ENCODE measurements at places on chromosomes 3 and 15. TPM values are rescaled to one million over a fixed set of nuclear protein-coding genes. Genes with fewer than 3 reads are reported as not detected.

DNA sequence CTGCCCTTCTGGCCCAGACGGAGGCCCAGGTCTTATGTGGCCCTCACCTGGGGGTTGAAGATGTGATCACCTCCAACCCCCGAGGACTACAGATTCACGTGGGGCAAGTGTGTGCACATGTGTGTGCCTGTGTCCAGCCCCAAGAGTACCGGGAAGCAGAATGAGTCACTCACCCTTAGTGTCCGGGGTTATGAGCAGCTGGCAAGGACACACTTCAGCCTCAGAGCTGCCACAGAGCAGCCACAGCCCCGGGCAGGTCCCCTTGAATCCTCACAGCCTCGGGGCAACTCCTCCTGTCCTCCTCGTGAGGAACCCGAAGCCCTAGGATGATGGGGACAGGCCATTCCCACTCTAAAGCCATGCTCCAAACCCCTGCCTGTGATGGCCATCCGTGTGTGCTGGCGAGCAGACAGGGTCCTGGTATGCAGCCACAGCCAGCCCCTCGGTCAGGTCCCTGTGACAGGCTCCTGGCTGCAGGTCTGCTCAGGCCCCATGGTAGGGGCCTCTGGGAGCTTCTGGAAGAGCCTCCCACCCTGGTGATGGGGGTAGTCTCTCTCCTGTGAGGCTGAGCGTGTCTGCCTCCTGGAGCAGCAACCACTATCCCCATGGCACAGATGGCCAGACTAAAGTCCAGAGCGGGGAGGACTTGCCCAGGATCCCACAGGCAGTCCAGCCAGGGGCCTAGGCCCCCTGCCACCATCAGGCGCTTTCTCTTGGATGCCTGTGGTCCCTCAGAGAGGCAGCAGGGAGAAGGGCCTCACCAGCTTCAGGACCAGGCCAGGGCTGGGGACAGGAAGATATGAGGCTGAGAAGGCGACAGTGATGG lies 852 bp downstream of the STAB1 start:
- no peak for DNase-seq

- no peak for DNase-seq
Observed at GRCh38 chr15:51846463-51847230, 17.2 kb downstream of the TMOD3 start.

KBTBD8 gene
- 6.7 TPM for total RNA-seq

KBTBD12 gene
- total RNA-seq = not detected

DNA sequence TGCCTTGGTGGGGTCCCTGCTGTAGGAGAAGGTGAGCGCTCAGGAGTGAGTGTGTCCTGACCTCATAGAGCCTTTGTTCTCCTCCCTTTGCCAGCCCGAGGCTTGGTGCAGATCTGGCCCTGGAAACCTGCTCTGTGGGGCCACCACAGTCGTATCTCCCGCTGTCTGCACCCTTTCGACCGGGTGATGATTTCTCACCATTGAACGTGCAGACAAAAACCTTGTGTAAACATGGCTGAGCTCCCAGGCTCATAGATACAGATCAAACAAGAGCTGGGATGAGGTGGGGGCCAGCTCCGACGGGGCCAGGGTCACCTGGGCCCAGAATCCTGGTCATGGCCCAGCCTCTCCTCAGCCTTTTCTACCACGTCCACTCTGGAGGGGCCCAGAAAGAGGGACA lies 34.6 kb upstream of the ESYT3 start:
- peak; percentile 16 for DNase-seq

GRCh38 chr15:70447928-70448698 lies 315.2 kb downstream of the UACA start:
- DNase-seq = peak; percentile 64

RAMAC gene
- 33.9 TPM for total RNA-seq

DNA sequence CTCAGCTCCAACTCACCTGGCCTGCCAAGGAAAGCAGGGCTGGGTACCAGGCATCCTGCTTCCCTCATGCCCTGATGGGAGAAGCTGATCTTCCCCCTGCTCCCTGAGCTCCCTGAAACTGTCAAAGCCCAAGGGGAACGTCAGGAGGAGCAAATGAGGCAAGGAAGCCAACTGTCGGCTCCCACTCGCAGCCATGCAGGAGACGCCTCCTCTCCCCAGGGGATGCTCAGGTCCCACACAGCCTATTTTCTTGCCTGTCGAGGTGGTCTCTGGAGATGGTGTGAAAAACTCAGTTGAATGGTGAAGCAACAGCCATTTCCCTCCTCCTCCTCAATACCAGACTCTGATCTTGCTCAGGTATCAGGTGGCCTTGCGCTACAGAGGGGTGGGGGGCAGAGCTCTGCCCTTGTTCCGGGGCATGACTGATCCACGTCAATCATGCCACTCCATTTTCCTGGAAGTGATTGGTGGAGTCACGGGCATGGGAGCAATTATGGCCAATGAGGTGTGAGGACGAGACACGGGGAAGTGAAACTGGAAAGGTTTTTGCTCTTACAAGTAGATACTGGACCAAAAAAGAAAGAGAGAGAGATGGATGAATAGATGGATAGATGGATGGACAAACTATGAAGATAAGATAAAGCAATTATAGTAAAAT lies 58.2 kb downstream of the SLC6A1 start:
- DNase-seq = no peak

- peak; percentile 18 for DNase-seq
Observed at GRCh38 chr3:125651244-125651643, 55.9 kb upstream of the OSBPL11 start.

DNA sequence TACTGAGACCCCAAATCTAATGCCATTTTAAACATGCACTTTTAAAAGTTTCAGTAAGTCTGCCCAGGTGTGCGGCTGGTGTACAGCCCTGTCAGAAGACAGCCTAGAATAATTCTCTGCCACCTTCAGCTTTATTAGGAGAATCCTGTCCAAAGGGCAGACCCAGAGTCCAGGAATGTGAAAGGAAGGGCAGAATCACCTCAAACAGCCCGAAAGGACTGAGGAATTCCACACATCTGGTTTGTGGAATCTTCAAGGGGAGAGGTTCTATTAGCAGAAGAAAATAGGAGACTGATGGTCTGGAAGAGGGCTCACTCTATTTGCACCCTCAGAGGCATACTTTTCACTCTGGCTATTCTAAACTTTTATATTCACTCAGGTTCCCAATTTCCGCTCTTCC lies 46.6 kb downstream of the TYRO3 start:
- DNase-seq = no peak

GRCh38 chr15:94584833-94585244 lies 353.5 kb downstream of the MCTP2 start:
- DNase-seq = no peak

GRCh38 chr3:194031867-194032635 lies 103.9 kb upstream of the HES1 start:
- DNase-seq = no peak

- DNase-seq = no peak
Observed at GRCh38 chr3:78035131-78035641, 995.3 kb downstream of the ROBO2 start.

ZBBX gene
- 0.90 TPM for total RNA-seq

GOLGA6L4 gene
- 0.10 TPM for total RNA-seq

DNA sequence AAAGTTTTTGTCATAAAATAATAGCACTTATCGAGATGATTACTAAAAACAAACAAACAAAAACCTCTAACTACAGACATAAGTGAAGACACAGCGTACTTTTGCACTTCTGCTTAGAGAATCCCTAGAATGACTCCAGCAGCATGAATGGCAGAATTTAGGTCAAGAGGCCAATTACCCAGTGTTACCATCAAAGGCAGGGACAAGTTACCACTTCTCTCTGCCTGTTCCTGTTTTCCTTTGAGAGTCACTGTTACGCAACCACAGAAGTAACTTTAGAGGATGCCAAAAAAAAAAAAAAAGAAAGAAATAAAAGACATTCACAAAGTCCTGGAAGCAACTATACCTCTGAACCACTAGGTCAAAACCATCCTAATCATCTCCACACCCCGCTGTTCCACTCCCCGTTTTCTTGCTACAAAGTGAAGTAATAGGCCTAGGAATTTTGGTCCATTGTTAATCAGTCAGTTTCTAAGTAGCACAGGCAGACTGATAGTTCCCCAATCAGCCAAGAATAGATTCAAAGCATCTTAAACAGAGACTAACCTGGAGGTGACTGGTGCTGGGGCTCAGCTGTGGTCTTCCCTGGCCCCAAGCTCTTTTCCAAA lies 41.9 kb downstream of the FMN1 start:
- DNase-seq = no peak

DNA sequence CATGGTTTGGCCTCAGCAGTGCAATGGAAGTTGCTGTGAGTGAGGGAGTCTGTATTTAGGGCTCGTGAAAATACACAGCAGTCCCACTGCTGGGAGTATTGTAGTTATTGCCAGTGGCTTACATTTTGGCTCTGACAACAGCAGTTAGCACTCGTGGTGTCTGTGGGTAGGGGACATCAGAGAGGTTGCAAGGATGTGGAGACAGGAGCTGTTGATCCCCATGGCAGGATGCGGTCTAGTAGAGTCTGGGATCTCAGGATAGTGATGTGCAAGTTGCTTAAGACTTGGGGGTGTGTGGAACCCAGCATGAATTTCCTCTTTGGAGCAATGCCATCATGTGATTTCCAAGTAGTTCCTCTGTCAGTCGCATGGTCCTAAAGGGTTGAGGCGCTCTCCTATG lies 59.9 kb downstream of the GALK2 start:
- no peak for DNase-seq

- no peak for DNase-seq
Observed at GRCh38 chr3:170642882-170643601, 57.2 kb upstream of the SLC7A14 start.

- DNase-seq = no peak
Observed at GRCh38 chr15:58552505-58553364, 120.9 kb downstream of the LIPC start.

- no peak for DNase-seq
Observed at GRCh38 chr3:133490468-133491351, 82.8 kb upstream of the CDV3 start.

- DNase-seq = no peak
Observed at GRCh38 chr3:5191555-5192304, 4.2 kb downstream of the EDEM1 start.

GRCh38 chr3:60131618-60132017 lies 1081.8 kb upstream of the CFAP20DC start:
- no peak for DNase-seq

DNA sequence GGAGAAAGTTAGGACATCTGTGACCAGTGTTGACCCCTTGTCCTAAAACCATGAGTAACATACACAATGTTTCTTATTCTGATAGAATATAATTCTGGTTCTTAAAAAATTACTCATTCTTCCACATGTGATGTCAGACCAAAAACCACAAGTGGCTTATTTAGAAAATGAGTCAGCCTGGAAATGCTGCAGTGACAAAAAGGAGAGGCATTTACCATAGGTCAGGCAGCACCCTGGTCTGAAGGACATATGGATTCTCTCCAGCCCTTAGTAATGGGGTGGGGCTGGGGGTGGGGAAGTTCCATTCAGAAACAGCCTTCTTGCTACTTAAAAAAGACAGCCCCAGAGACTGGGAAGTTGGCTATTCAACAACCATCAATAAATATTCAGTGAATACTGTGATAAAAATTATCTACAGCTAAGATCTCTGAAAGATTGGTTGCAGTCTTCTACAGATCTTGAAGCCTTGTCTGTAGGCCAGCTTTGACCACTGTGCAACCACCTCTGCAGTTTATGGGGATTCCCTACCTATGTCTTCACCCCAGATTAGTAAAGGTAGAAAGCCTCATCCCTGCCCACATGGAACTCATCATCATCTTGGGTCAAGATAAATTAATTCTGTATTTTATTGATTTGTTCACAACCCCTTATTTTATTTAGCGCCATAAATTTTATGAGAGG lies 34.9 kb upstream of the TIMP4 start:
- DNase-seq = no peak

LRRIQ4 gene
- total RNA-seq = 0.15 TPM

PTPN9 gene
- total RNA-seq = 44.8 TPM

DNA sequence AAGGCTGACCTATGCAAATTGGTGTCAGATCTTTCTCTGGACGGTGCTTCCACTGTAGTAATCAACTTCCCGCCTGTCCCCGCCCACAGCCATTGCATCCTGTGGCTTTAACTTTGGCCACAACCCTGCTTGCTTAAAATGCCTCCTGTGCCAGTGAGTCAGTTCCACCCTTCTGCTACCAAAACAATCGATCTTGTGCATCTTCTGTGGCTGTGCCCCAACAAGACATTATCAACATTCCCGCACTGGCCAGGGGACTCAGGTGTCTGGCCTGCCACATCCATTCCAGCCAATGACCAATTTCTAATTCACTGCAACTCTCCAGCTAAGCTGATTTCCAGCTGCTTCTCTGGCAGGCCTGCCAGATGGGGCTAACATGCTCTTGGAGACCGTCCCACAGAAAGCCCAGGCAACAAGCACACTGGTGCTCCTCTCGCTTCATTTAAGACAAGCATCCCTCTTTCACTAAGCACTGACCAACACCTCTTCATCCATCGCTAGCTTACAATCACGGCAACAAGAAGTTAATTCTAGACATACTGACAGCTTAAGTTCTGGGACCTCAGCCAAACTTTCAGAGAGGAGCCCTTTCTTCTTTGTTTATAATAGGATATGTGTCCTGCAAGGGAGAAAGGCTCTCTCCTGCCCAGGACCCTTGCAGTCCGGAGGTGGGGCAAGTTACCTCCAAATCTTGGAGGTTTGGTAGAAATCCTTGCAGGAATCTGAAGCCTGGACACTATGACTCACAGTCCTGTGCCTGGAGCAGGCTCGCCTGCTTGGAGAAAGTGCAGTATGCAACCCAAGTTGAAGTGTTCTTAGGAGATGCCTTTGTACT lies 6.7 kb downstream of the CA12 start:
- DNase-seq = peak; percentile 6

DNA sequence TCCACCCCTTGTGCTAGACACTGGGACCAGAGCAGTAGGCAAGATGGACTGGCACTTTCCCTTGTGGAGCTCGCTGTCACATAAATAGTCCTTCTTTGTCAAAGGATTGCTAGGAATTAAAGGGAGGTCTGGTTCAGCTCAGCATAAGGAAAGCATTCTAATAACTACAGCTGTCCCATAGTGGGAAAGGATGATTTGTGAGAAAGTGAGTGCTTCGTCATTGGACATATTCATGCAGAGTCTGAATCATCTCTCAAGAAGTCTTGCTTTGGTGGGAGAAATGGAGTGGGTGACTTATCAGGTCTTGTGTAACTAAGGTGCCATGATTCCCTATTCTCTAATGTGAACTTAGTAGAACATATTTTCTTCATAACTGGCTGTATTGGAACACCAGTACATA lies 14.7 kb downstream of the PPARG start:
- DNase-seq = no peak

DNA sequence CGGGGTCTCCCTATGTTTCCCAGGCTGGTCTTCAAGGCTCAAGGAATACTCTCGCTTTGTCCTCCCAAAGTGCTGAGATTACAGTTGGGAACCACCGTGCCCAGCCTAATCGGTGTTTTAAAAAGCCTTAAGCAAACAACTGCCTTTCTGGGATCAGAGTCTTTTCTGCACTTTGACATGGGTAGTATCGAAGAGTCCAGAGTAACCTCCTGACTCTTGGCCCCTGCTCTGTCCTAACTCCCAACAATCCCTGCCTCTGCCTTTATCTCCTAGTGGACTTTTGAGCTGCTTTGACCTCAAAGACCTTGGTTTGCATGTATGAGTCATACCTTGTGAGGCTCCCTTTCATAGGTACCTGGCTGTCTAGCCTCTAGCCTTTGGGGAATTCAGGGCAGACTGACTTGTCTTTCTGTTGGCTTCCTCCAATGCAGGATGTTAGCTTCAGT lies 21.0 kb upstream of the HACD2 start:
- DNase-seq = no peak

GRCh38 chr3:51928438-51928837 lies 13.3 kb downstream of the RRP9 start:
- DNase-seq = peak; percentile 16

All from H7 (cell line).